ENCODE measurements at places on chromosomes 7 and 10. TPM values are rescaled to one million over a fixed set of nuclear protein-coding genes. Genes with fewer than 3 reads are reported as not detected.

Gene NYAP1
- 1.6 TPM for total RNA-seq

Gene LIPK
- total RNA-seq, result not detected

Gene PAPOLB
- total RNA-seq, result 0.22 TPM

Gene ALOX5
- total RNA-seq, result 0.58 TPM

Gene COL1A2
- total RNA-seq, result 5,114 TPM

Gene IKZF5
- 5.0 TPM for total RNA-seq

Gene OLAH
- 0.13 TPM for total RNA-seq

Gene PNLIPRP3
- 0.04 TPM for total RNA-seq

Gene SPAM1
- total RNA-seq, result not detected

Gene TRIM50
- 0.44 TPM for total RNA-seq

Gene GSTO2
- 0.89 TPM for total RNA-seq

Gene HOXA6
- 5.6 TPM for total RNA-seq

Gene OPN1SW
- not detected for total RNA-seq

Gene CYP2C18
- not detected for total RNA-seq

Gene PIK3AP1
- total RNA-seq, result 2.3 TPM

Gene H2BK1
- not detected for total RNA-seq

Gene FGFR2
- total RNA-seq, result 2.1 TPM

Gene TRIM73
- 1.6 TPM for total RNA-seq

Gene ZNF37A
- 12.2 TPM for total RNA-seq

Gene WDR37
- total RNA-seq, result 8.7 TPM

Gene SH2D4B
- 0.04 TPM for total RNA-seq

Gene HSPA14
- 15.3 TPM for total RNA-seq

Gene PRKCQ
- total RNA-seq, result 16.5 TPM

Gene TWIST1
- 8.3 TPM for total RNA-seq

Gene ACSL5
- total RNA-seq, result 1.7 TPM

Gene EPHB6
- total RNA-seq, result 2.8 TPM

Gene ASZ1
- not detected for total RNA-seq

Gene SORCS3
- 0.13 TPM for total RNA-seq

Gene ACSM6
- not detected for total RNA-seq

Gene AZGP1
- 0.75 TPM for total RNA-seq

Gene HYAL4
- 0.09 TPM for total RNA-seq

Gene CHCHD3
- total RNA-seq, result 75.0 TPM

Gene CAV1
- 174 TPM for total RNA-seq

Gene GRM8
- total RNA-seq, result 0.22 TPM

Gene CNPY1
- total RNA-seq, result 0.18 TPM

Gene SPDYE16
- total RNA-seq, result 0.22 TPM

Gene ADCK2
- total RNA-seq, result 14.2 TPM

Gene LRRC17
- total RNA-seq, result 43.8 TPM

Gene EN2
- 0.09 TPM for total RNA-seq

Gene IGFBP3
- 301 TPM for total RNA-seq

Gene CDHR1
- 0.27 TPM for total RNA-seq

Gene PWWP2B
- 15.1 TPM for total RNA-seq

Gene SEMA3A
- total RNA-seq, result 42.7 TPM

Gene CYP3A4
- 0.04 TPM for total RNA-seq

Gene IFRD1
- 27.0 TPM for total RNA-seq

Gene CRYGN
- 0.09 TPM for total RNA-seq
